ENCODE measurements at places on chromosomes 2 and 18. TPM values are rescaled to one million over a fixed set of nuclear protein-coding genes. Genes with fewer than 3 reads are reported as not detected.

Gene KLHL14
- 0.59 TPM for total RNA-seq

Gene TMEFF2
- not detected for total RNA-seq

Gene ABCG5
- not detected for total RNA-seq

DNA sequence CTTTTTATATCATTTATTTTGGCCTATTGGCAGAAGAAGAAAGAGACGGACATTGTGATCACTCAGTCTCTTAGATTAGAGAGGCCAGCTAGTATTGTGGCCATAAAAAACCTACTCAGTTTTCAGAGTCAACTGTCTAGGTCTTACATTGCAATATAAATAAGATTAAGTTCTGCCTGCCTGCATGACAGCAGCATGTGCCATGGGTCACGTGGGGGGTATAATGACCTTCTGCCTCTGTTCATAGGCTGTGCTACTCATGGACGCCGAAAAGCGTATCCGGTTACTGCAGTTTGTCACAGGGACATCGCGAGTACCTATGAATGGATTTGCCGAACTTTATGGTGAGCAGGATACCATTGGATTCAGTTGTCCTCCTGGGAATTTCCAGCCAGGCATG lies 238.5 kb downstream of the ALPK2 start:
- DNase-seq, result no peak

- DNase-seq, result no peak
Measured at GRCh38 chr18:48013162-48013561, 82.7 kb upstream of the SMAD2 start.

GRCh38 chr2:45651415-45652089 lies at the start of gene PRKCE:
Gene PRKCE (plus strand): TSS chr2:45651675.
- peak; percentile 57 for DNase-seq

DNA sequence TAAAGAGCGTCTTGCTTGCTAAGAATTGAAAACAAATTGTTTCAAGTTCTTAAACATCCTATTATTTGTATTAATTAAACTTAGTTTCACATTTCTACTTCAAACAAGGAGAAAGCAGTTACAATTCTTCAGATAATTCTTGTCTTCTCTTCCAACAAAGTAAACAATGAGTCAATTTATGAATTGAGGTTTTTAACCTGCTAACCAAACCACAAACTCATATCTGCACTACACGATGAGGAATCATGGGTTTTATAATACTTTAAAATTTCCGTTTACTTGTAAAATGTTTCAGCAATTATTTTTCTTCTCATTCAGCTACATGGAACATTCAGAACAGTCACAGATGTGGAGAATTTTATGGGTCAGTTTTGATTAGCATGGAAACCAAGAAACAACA lies 114.2 kb downstream of the SPIRE1 start:
- DNase-seq, result no peak

DNA sequence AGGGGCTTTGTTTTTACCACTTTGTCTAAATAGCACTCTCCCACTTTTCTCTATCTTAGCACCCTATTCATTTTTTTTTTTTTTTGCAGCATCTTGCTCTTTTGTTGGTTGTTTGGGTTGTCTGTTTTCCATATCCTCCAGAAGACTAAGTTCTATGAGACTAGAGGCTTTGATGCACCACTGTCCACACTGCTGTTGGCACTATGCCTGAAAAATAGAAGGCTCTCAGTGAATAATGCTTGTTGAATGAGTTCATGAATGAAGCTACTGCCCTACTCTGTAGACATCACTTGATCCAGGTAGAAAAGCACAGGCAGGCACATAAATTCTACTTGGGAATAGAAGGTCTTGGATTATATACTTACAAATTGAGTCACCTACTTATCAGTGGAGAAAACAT lies 7.3 kb downstream of the IL1A start:
- DNase-seq, result no peak

- DNase-seq, result no peak
Measured at GRCh38 chr18:45580127-45580526, 35.1 kb upstream of the SLC14A2 start.

- no peak for DNase-seq
Measured at GRCh38 chr2:71923143-71923525, 224.5 kb downstream of the CYP26B1 start.

- no peak for DNase-seq
Measured at GRCh38 chr2:198006733-198007132, 202.3 kb downstream of the PLCL1 start.

- DNase-seq, result no peak
Measured at GRCh38 chr18:63578357-63578958, 8.7 kb upstream of the SERPINB13 start.

- DNase-seq, result no peak
Measured at GRCh38 chr2:47309472-47309951, 93.4 kb upstream of the MSH2 start.

- DNase-seq, result no peak
Measured at GRCh38 chr2:226720948-226721347, 78.7 kb downstream of the IRS1 start.

GRCh38 chr2:10901160-10901939 lies 10.4 kb upstream of the KCNF1 start:
- no peak for DNase-seq

- no peak for DNase-seq
Measured at GRCh38 chr2:159065313-159065712, 96.9 kb downstream of the TANC1 start.

- no peak for DNase-seq
Measured at GRCh38 chr2:23385748-23386338, 864 bp downstream of the KLHL29 start.

GRCh38 chr2:197102231-197102630 lies 175.7 kb upstream of the PGAP1 start:
- DNase-seq, result no peak

DNA sequence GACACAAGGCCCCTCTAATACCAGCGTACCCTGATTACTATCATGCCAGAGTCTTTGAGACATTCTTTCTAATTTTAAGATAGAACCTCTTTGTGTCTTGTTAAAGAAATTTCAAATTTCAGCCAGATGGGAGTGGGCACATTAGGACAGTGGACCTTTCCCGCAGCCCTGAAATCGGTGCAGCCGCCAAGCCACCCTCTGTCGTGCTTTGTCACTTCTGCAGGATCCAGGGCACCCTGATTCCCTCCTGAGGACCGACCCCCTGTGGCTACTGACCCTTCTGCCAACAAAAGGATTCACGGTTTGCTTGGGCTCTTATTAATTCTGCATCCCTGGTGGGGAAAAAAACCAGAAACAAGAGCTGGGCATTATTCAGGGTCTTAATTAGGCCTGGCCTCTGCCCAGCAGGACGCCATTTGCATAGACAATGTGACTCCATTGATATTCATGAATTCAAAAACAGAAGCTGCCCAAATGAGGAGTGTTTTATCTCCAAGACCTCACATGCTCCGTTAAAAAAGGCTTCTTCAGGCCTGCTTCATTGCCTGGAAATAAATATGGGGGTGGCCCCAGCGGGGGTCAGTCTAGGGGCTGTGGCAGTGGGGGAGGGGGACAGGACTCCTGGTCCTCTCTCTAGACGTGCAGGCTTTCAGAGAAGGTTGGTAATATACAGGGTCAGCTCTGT lies 116.9 kb downstream of the ALPK2 start:
- DNase-seq, result no peak

- no peak for DNase-seq
Measured at GRCh38 chr2:63872571-63873328, 31.1 kb downstream of the UGP2 start.

GRCh38 chr2:78979380-78980151 lies 45.9 kb upstream of the REG3G start:
- DNase-seq, result no peak

- DNase-seq, result no peak
Measured at GRCh38 chr2:229392196-229392595, 121.1 kb upstream of the PID1 start.

DNA sequence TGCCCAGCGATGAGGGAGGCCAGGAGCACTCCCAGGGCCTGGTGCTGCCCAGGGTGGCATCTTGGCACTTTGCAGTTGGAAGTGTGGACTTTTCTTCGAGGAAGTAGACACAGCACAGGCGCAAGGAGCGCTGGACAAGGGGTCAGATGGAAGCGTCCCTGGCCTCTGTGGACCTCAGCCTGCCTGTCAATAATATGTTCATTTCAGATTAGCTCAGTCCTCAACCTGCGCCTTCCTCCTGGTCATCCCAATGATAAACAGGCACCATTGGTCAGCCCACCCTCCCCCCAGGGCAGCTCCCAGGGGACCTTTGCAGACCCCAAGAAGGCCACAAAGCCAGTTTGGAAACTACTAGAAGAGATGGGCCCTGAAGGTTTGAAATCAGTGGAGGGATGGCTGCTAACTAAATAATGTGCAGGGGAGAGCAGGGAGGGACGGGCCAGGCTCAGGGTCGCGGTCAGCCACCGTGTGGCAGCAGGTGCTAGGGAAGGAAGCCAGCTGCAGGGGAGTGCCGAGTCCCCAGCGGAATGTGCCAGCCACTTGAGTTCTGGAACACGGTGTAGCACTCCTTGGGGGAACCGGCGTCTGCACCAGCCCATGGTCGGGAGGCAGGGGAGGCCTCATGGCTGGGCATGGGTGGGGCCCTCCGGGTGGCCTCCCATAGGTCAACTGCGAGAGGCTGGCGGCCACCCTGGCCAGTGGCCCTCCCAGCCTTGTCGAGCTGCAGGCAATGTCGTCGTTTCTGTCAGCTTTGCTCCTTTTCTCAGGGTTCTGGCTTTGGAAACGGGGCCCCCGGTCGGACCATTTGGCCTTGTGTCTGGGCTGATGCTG lies 59.9 kb downstream of the ADI1 start:
- peak; percentile 12 for DNase-seq

GRCh38 chr18:24831871-24832665 lies 371.6 kb downstream of the HRH4 start:
- no peak for DNase-seq
